Panc1 (cell line): ENCODE measurements at places on chromosomes 2 and 18.

DNA sequence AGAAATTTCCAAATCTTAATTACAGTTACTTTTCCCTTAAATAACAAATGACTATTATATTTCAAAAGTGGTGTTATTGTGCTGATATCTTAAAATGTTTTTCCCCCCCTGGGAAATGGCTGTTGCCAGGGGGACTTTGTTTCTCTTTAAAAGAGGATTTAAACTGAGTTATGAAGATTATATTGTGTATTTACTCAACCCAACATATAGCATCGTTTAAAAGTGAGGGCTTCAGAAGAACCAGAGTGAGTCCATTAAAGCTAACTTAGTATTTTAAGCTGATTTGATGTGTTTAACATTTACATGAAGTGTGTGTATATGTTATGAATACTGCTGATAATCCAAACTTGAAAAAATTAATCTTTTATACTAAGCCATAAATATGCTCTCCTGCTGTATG, 81.6 kb downstream of the COL5A2 start:
- no peak for DNase-seq

GRCh38 chr2:209900638-209901037, 101.8 kb upstream of the RPE start:
- DNase-seq = no peak

DNA sequence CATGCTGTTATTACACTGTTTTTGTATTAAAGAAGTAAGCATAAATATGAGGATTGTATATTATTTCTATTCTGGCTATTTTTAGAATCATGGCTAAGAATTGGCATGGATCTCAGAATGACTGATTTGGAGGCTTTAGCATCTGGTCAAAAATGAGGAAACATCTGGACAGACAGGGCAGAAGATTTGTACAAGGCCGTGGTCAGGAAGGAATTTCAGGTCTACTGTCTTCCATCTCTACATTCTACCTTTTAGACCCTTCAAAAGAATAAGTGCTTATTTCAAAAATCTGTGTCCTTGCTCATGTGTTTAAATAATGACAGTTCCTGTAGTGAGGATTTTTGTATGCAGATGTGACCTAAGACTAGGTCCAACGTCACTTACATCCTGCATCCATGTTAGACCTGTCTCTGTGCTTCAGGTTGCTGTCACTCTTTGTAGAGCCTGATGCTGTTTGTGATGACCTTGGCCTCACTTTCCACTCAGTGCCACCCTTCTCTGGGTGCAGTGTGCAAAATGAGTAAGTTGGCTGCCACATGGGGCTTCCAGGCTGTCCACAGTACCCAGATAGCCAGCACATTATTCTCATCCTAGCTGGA, 54.7 kb upstream of the B3GNT2 start:
- no peak for DNase-seq

DNA sequence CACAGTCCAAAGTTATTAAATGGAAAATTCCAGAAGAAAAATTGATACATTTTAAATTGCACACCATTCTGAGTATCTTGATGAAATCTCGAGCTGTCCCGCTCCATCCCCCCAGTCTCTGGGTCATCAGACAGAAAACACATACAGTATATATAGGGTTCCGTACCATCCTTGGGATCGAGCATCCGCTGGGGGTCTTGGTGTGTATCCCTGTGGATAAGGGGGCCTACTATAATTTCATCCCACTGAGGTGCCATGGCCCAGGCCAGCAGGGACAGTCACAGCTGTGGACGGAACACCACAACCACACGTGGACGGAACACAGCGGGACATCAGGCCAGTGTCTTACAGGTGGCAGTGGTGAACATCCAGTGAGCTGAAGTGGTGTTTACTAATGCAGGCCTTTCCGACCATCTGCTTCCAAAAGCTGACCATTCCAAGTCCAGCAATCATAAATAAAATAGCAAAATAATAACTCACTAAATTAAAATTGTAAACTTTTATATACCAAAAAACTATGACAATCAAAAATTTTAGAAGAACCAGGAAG, 14.0 kb downstream of the TWIST2 start:
- no peak for DNase-seq

GRCh38 chr18:57544936-57545660, 41.4 kb downstream of the FECH start:
- DNase-seq = no peak

GRCh38 chr2:139867601-139868226, 1087.5 kb upstream of the NXPH2 start:
- DNase-seq = no peak

- DNase-seq = no peak
These were observed 138.8 kb upstream of the ID2 start for GRCh38 chr2:8543060-8543382.

DNA sequence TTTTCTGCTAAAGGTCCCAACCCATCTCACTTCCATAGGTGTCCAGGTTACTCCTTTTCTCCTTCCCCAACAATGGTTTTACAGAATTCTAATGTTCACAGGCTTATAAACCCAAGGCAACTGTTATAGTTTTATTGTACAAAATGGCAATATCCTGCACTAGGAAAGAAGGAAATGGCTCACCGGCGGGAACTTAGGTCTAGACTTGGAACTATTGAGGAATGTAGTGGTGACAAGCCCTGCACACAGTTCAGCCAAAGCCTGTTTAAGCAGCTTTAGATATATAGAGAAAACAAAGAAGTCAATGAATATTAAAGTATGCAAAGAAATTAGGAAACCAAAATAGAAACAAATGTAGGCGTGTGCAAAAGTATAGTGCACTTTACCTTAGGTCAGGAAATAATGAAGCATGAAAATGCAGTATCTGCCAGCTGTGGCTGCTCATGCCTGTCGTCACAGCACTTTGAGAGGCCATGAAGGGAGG, 22.7 kb upstream of the KCNG3 start:
- no peak for DNase-seq

- no peak for DNase-seq
These were observed 10.3 kb upstream of the KYNU start for GRCh38 chr2:142867136-142867535.

GRCh38 chr2:234292962-234293243, 204.0 kb downstream of the ARL4C start:
- DNase-seq = no peak

GRCh38 chr2:148614014-148614321, 30.6 kb upstream of the EPC2 start:
- DNase-seq = no peak

GRCh38 chr18:42028247-42028832, 73.3 kb downstream of the PIK3C3 start:
- no peak for DNase-seq

GRCh38 chr18:26864658-26865057, 849 bp downstream of the AQP4 start:
- DNase-seq = no peak

DNA sequence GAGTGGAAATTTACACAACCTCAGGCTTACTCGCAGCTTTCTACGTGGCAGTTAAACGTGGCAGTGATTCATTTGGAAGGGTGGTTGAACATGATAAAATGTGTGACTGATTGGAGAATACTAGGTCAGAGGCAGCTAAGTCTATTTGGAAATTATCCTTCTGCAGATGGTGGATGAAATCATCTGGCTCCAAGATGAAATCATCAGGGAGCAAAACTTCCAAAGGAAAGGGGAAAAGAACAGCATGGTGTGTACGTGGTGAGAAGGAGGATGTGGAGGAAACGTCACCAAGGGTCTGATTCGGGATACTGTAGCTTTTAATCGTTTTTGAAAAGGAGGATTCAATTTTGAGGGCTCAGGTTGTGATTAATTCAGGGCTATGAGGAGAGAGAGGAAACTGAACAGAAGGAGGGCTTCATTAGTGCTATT, 47.9 kb downstream of the COL3A1 start:
- no peak for DNase-seq

GRCh38 chr18:57516056-57516455, 70.4 kb downstream of the FECH start:
- no peak for DNase-seq

DNA sequence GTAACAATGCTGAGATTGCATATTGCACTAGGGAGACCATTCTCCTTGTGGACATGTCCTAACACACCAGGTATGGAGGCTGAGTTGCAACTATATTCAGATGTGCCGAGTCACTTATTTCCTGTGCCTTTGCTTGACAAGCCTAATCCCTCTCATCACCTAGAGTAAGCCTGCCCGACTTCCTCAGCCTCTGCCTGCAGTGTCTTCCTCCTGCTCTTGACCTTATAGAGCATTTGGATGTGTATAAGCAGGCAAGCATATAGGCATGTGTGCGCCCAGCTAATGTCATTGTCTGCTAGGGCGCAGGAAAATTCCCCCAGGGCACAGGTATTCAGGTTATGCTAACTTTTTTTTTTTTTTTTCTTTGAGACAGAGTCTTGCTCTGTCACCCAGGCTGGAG, 316.9 kb downstream of the CDH2 start:
- no peak for DNase-seq

DNA sequence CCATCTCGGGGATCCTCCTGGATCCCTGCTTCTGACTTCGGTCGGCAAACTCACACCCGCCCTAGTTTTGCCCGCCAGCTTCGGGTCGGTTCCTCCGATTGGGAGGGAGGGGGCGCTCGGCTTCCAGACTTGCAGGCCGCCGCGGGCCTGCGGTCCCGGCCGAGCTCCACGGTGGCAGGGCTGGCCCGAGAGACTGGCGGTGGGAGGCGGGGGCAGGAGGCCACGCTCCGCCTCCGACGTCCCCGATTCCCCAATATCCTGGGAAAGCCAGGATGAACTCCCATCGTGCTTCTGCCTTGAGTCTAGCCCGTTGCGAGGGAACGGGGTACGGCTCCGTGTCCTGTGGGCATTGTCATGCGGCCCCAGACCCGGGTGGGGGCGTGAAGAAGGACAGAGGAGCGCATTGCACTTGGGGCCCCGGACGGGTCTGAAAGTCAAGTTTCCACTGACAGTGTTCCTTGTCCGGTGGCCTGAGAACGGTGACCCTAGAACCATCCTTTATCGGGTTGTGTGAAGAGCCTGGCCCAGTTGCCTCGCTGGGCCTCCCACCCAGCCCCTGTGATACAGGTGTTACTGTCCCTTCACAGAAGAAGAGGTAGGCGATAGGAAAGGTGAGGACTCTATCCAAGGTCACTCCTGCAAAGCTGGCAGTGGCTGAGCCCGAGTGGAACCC, 2.4 kb upstream of the INHBB start:
- peak; percentile 13 for DNase-seq

- DNase-seq = no peak
These were observed 36.9 kb downstream of the REEP1 start for GRCh38 chr2:86300496-86300895.

DNA sequence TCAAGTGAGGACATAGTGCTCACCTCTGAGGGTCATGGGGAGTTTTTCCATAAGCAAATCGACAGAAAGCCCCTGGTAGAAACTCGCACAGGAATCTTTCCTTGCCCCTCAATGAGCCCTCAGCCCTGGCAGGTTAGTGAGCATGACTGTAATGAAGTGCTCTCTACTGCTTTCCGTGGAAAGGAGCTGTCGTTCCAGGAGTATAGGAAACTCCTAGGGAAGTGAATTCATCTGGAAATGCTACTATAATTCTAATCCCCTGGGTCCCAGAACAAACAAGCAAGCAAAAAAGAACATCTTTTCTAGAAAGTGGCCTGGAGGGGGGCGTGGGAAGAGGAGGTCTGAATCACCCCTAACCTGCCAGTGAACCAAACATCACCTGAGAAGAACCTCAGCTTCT, 18.1 kb downstream of the BCL2L11 start:
- DNase-seq = no peak

DNA sequence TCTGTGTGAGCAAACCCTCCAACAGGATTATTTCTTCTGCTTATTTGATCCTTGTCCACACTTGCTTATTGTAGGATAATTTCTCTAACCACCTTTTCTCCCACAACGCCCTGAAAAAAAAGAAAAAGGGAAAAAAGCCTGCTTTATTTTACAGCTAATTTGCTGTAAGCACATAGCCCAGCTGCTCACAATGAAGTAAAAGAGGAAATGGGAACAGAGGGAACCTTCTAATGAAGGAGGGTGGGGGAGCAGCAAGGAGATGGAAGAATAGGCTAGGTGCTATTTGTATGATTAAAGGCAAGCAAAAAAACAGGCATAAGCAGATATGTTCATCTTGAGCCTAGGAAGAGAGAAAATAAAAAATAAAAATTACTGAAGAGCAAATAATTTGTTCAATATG, 331.6 kb downstream of the TXNL1 start:
- DNase-seq = no peak

DNA sequence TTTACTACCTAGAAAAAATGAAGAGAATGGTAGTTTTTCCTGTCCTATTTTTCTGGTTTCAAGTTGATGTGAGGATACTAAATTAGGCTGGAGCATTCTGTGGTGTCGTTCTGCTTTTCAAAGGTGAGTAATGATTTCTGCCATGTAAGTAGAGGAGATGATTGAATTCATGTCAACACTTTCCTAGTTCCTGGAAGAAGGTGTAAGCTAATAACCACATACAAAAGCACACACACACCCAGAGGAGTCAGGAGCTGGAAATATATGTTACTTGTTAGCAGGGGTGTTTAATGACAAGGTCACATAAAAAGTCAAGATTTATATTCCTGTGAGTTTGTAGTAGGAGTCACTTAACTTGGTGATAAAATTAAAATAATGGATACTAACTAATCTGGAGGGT, 172.1 kb downstream of the TMX3 start:
- DNase-seq = no peak

DNA sequence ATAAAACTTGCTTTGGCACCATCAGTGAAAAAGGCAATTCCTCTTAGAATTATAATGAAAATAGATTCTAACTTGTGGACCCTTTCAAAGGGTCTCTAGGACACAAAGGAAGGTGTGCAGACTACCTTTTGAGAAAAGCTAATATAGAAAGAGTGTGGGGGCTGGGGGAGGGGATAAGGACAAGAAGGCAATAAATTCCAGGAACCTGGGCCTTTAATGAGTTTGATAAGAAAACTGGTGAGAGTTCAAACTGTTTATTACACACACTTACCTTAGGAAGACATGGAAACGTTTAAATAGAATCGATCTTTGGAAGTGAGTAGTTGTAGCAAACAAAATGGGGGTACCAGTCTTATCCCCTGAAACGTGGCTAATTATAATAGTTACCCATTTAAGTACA, 39.6 kb upstream of the PGAP1 start:
- no peak for DNase-seq

- DNase-seq = no peak
These were observed 3.0 kb downstream of the TTC32 start for GRCh38 chr2:19898592-19899329.

- no peak for DNase-seq
These were observed 66.5 kb downstream of the SLC40A1 start for GRCh38 chr2:189514104-189514503.

GRCh38 chr2:7116511-7116910, 199.3 kb downstream of the RNF144A start:
- no peak for DNase-seq

DNA sequence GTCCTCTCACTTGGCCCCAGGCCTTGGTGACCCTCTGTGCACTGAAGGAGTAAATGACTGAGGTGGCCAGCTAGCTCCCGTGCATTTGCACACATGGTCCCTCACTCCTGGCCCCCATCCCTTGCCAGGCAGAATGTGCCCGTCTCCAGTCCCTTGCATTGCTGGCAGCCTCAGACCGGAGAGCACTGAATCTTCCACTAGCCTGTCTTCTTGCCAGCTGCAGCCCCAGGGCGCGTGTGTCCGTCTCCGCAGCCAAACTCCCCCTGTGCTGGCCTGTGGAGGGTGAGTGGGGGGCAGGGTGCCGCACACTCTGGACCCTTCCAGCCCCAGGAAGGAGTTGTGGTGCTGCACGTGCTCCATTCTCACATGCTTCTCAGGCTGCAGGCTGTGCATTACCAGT, 35.9 kb downstream of the INPP4A start:
- DNase-seq = no peak

- DNase-seq = no peak
These were observed 76.6 kb downstream of the CCDC85A start for GRCh38 chr2:56260415-56260814.
